ENCODE measurements at places on chromosomes 2 and 18.

- DNase-seq = no peak
Observed at GRCh38 chr18:13401404-13401803, 182.8 kb downstream of the LDLRAD4 start.

- DNase-seq = no peak
Observed at GRCh38 chr2:33033606-33034081, 86.9 kb downstream of the LTBP1 start.

DNA sequence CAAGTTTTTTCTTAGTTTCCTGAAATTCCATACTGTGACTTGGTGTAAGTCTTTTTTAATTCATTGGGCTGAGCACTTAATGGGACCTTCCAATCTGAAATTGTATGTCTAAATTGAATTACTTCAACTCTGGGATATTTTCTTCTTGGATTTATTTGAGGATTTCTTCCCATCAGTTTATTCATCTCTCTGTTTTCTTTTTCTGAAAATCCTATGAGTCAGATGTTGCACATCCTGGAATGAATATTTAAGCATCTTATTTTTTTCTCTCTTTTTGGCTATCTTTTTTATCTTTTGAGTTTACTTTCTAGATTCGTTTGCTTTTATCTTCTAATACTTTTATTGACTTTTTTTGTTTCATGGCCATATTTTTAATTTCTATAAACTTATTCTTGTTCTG, 55.4 kb upstream of the ACYP2 start:
- no peak for DNase-seq

DNA sequence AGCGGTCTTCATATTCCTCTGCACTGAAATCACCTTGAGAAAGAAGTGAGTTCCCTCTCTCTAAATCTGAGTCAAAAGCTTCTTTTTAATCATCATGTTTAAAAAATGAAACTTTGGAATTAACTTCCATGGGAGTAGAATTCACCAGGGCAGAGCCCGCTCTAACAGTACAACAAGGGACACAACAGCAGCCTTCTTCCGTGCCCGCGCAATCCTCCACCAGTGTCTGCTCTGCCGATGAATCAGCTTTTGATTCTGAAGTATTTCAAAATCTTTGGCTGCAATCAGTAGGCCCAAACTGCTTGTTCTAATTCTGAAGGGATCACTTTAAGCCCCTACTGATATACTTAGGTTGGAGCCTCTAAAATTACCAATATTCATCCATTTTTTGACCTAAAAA, 76.9 kb downstream of the USP40 start:
- no peak for DNase-seq

- no peak for DNase-seq
Observed at GRCh38 chr18:31039426-31039825, 3.1 kb downstream of the DSC3 start.

DNA sequence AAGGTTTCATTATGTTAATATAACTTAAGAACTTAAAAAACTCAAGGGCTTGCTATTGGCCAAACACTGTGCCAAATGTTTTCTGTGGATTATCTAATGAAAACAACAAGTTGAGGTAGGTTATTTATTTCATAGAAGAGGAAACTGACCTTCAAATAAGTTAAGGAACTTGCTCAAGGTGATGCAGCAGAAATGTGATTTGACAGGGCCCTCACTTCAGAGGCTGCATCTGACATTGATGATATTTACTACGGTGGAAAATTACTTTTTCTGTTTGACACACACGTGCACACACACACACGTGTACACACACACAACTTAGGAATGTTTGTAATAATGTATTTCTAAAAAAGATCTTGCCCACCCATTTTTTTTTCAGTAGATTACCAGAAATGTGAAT, 137.2 kb upstream of the CXCR4 start:
- DNase-seq = no peak

- DNase-seq = no peak
Observed at GRCh38 chr2:24892928-24893327, 27.1 kb downstream of the ADCY3 start.

DNA sequence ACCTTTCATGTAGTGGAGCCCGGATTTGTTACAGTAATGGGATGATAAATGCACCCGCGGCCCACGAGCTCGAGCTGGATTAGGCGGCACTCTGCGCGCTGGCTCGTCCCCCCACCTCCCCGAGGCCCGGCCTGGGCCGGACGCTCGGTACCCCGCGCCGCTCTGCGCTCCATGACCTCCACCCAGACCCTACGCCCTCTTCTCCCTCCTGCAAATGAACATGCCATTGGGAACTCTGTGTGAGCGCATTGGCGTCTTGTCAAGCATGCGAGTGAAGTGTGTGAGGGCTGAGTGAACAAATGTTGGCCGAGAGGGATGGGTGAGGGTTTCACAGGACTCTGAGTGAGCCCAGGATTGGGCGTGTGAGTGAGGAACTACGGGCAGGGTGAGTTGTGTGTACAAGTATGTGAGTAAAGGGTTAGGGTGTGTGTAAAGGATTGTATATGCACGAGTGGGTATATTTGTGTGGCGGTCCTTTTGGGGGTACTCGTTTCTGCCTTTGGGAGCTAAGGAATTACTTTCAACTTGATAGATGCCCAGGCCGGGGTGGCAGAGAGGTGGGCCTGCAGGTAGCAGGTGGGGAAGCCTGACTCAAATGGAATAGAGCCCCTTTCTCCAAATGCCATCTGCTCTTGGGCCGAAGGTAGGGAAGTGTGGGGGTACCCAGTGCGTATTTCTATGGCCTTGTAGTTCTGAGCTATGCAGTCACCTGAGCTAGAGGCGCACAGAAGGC, 2.9 kb upstream of the EN1 start:
- no peak for DNase-seq

Data from activated CD4-positive, alpha-beta T cell treated with anti-CD3 and anti-CD28 coated beads for 4 hours (primary cell).